ENCODE measurements at places on chromosomes 5 and 9. TPM values are rescaled to one million over a fixed set of nuclear protein-coding genes. Genes with fewer than 3 reads are reported as not detected.

Gene CLINT1
- polyA plus RNA-seq: 54.1 TPM

Gene KIAA1191
- 56.0 TPM for polyA plus RNA-seq

Gene PAEP
- 1.8 TPM for polyA plus RNA-seq

Gene OR5C1
- polyA plus RNA-seq: 0.05 TPM

Gene C5orf58
- polyA plus RNA-seq: 0.48 TPM

Gene ZDHHC12
- 46.4 TPM for polyA plus RNA-seq

Gene ANXA6
- 122 TPM for polyA plus RNA-seq

Gene IRX1
- 0.07 TPM for polyA plus RNA-seq

Gene IL3
- 0.34 TPM for polyA plus RNA-seq

Gene SLC24A2
- polyA plus RNA-seq: 0.05 TPM

Gene SPATA6L
- 1.2 TPM for polyA plus RNA-seq

Gene RNF183
- polyA plus RNA-seq: 0.46 TPM

Gene SCGB3A1
- 2.1 TPM for polyA plus RNA-seq

Gene AQP7
- 1.3 TPM for polyA plus RNA-seq

Gene SOX30
- 0.16 TPM for polyA plus RNA-seq

Data from thymus (tissue), 14 donors.